ENCODE measurements at places on chromosomes 4 and X.

DNA sequence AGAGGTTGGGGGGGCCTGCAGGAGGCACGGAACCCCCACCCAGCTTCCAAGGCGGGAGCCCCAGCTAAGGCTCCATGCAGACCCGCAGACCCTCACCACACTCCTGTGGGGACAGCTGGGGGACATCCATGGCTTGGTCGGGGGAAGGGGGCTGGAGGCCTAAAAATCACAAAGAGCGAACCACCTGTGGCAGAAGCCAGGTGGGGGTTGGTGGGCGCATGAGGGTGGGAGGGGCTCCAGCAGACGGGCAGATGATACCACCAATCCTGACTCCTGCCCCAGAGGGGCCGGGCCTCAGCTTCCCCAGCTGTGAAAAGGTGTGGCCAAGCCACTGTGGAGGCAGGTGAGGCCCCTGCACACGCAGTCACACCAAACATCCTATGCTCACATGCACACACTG, 111.6 kb downstream of the FAM53A start:
- peak; percentile 52 for DNase-seq

DNA sequence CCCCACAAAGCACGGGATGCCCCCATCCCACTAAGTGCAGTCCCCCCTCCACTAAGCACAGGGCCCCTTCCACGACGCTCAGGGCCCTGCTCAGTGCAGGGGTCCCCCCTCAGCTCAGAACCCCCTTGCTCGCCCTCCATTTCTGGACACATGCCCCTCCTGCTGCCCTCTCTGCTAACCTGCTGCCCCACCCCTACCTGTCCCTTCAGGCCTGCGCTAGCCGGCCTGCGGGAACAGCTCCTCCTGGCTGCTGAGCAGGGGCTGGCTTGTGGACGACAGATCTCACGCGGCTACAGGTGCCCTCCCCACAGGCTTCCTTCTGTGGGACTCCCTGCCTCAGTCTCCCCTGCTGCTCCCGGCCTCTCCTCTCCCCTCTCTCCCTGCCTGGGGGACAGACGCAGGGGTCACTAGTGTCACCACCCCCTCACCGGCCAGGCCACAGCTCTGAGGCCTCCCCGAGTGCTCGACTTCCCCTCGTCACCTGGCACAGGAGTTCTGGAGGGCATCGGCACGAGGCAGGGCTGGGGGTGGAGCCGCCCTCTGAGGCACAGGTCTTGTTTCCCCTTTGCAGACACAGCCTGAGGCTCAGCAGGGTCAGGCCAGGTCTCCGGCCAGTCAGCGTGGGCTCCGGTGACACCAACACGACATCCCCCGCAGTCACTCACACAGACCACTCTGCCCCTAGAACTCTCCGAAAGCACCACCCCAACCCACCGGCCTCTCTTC, 21.6 kb downstream of the GAK start:
- DNase-seq: no peak

DNA sequence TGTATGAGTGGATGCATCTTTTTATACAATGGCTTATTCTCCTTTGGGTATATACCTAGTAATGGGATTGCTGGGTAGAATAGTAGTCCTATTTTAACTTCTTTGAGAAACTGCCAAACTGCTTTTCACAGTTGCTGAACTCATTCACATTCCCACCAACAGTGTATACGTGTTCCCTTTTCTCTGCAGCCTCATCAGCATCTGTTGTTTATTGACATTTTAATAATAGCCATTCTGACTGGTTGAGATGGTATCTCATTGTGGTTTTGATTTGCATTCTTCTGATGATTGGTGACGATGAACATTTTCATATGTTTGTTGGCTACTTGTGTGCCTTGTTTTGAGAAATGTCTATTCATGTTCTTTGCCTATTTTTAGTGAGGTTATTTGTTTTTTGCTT, 687.0 kb upstream of the EPHA5 start:
- DNase-seq: no peak

- peak; percentile 49 for DNase-seq
Measured at GRCh38 chr4:3322059-3322550, 29.3 kb downstream of the RGS12 start.

All from NT2/D1 (cell line).